ENCODE measurements at places on chromosomes 5 and 9. TPM values are rescaled to one million over a fixed set of nuclear protein-coding genes. Genes with fewer than 3 reads are reported as not detected.

The ITK gene
- polyA plus RNA-seq: 0.90 TPM

The DMRT3 gene
- not detected for polyA plus RNA-seq

The IL31RA gene
- polyA plus RNA-seq: 0.02 TPM

The PNPLA7 gene
- 23.4 TPM for polyA plus RNA-seq

The DRD1 gene
- 0.22 TPM for polyA plus RNA-seq

The KDM3B gene
- 26.7 TPM for polyA plus RNA-seq

The CYSRT1 gene
- polyA plus RNA-seq: 0.20 TPM

The INPP5E gene
- polyA plus RNA-seq: 10.9 TPM

The OTULINL gene
- 3.1 TPM for polyA plus RNA-seq

The NIPAL4 gene
- 0.11 TPM for polyA plus RNA-seq

The SLC4A9 gene
- polyA plus RNA-seq: 0.06 TPM

The SHOC1 gene
- not detected for polyA plus RNA-seq

The NR4A3 gene
- polyA plus RNA-seq: 0.52 TPM

The SPATA31D3 gene
- not detected for polyA plus RNA-seq

The C9orf153 gene
- not detected for polyA plus RNA-seq

The TAF11L5 gene
- polyA plus RNA-seq: not detected

The C5orf63 gene
- 4.7 TPM for polyA plus RNA-seq

The BTNL3 gene
- 0.09 TPM for polyA plus RNA-seq

The KIF24 gene
- polyA plus RNA-seq: 0.29 TPM

The GABBR2 gene
- polyA plus RNA-seq: not detected

The PLAC8L1 gene
- polyA plus RNA-seq: not detected

The TICAM2 gene
- 1.1 TPM for polyA plus RNA-seq

The DNAH5 gene
- 0.85 TPM for polyA plus RNA-seq

The FSD1L gene
- 1.0 TPM for polyA plus RNA-seq

The FOXD4L3 gene
- not detected for polyA plus RNA-seq

The SPATA31A3 gene
- polyA plus RNA-seq: not detected

The CER1 gene
- polyA plus RNA-seq: not detected

The FCN2 gene
- polyA plus RNA-seq: 3.1 TPM

The LPCAT1 gene
- 21.0 TPM for polyA plus RNA-seq

The PRRX2 gene
- polyA plus RNA-seq: 0.92 TPM

The CPLANE1 gene
- polyA plus RNA-seq: 2.8 TPM

The FBP2 gene
- polyA plus RNA-seq: 0.58 TPM

The GAPT gene
- polyA plus RNA-seq: 0.32 TPM

The PCDHGA8 gene
- polyA plus RNA-seq: 0.45 TPM

The TMEM267 gene
- polyA plus RNA-seq: 5.1 TPM

The ASS1 gene
- polyA plus RNA-seq: 700 TPM

The DCTN3 gene
- 108 TPM for polyA plus RNA-seq

The TMC1 gene
- not detected for polyA plus RNA-seq

The DENND1A gene
- 9.4 TPM for polyA plus RNA-seq

The NR2F1-AS1 gene
- 44.1 TPM for polyA plus RNA-seq

The IFNA13 gene
- polyA plus RNA-seq: not detected

The GFI1B gene
- polyA plus RNA-seq: 0.02 TPM

The C5 gene
- 2.7 TPM for polyA plus RNA-seq

The TMEM171 gene
- polyA plus RNA-seq: 2.5 TPM

The UBAP1 gene
- 43.2 TPM for polyA plus RNA-seq
